ENCODE measurements at places on chromosomes 13 and 19.
A peak's percentile ranks its signal among the peaks of the same experiment; 100 is the strongest.

GRCh38 chr19:18440936-18441803 lies 3.2 kb upstream of the ISYNA1 start:
- no peak for DNase-seq

- DNase-seq, result no peak
Measured at GRCh38 chr13:28609926-28610325, 49.0 kb upstream of the POMP start.

DNA sequence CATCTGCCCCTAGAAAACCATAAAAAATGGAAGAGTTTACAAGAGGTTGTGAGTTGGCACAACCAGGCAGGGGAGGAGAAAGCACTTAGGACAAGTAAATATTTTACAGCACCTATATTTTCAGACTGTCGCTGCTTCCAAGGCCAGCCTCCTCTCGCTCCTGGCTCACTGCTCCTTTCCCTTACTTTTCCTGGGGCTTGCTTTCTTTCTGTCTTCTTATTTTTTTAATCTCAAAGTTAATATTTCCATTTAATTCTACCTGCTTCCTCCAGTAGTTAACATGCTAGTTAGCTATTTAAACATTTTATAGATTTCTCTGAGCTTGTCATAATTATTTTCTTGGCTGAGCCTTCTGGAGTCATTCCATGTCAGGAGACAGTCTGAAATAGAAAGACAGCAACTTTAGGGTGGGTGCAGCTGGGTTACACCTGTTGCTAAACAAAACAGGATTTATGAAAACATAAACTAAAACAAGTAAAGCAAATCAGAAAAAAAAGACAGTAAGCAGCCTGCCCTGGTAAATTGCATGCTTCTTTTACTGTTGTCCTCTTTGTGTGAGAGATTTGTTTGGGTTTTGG lies 330.1 kb downstream of the DLEU7 start:
- DNase-seq, result no peak

DNA sequence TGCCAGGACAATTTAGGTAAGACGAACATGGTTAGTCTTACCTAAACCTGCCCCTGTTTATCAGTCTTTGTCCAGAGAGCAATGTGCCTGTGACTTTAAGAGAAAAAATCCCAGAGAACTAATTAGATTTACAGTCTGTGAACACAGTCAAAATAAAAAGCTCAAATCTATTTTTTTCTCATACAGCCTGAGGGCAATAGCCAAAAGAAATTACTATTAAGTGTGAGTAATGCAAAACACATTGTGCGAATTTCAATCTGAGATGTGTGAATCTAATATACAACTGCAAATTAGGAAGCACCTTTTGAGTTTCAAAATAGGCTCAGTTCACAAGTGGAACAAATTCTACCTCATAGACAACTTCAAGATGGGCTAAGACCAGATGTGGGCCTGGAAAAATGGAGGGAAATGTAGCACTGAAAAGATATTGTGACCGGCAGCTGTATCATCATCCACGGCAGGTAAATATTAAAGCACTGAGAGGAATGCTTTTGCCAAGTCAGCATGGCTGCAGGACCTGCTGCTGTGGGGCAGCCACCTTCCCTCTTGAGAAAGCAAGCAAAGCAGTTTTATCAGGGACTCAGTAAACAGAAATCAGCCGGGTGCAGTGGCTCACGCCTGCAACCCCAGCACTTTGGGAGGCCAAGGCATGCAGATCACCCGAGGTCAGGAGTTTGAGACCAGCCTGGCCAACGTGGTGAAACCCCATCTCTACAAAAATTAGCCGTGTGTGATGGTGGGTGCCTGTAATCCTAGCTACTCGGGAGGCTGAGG lies 114.8 kb downstream of the KATNAL1 start:
- no peak for DNase-seq

DNA sequence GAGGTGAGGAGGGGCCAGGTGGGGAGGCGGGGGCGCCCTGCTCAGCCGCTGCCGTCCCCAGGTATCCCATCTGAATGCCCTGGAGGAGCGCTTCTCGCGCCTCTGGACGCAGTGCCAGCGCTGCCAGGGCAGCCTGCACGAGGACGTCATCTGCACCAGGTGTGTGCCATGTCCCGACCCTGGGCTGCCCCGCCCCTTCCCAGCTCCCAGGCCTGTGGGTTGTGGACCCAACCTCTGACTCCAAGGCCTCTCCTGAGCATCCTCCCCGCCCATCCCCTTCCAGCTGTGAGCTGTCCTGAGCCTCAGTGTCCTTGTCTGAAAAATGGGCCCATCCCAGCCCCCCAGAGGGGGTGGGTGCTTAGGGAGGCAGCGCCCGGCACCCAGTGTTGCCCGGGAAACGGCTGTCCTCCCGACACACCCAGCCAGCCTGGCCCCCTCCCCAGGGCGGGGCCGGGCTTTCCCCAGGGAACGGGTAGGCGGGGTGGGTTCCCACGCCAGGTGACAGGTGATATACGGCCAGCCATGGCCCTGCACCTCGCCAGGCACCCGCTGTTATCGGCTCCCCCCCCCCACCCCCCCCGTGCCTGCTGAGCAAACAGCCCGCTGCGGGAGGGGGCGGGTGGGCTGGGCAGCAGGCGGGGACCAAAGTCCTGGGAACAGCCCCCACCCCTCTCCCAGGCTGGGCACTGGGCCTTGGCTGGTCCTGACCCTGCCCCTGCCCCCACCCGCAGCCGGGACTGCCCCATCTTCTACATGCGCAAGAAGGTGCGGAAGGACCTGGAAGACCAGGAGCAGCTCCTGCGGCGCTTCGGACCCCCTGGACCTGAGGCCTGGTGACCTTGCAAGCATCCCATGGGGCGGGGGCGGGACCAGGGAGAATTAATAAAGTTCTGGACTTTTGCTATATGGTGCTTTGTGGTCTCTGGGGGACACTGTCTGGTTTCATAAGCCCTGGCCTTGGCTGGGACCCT lies 1.3 kb upstream of the SPIB start:
- DNase-seq, result no peak

DNA sequence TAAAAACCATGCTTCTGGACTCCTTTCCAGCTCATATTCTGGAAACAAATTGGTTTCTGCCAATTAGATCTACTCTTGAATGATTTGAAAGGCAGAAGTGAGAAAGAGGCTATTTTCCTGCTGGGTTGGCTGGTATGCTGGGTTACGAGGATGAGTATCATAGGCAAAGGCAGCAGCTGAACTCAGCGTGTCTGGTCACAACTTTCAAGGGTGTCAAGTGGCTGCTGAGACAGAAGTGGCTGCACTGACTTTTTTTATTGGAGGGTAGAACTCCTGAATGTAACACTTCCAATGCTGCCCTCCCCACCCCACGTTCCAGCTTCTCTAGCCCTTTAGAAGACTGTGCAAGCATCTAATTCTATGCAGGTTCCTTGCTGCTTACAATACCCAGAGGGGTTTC lies 8.3 kb upstream of the DZIP1 start:
- DNase-seq, result no peak

DNA sequence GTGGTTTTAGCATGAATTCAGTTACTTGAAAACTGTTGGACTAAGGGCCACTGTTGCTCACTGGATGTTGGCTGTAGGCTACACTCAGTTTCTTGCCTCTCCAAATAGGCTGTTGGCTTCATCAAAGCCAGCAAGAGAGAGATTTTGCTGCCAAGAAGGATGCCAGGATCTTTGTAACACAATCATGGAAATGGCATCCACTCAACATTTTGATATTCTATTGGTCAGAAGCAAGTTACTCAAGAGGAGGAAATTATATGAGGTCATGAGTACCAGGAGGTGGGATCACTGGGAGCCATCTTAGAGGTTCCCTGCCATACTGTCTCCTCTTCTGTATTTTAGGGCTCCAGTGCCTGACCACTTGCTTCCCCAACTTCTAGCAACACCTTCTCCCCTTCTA lies 30.6 kb downstream of the SYDE1 start:
- no peak for DNase-seq

GRCh38 chr19:58351990-58352755 lies 1.1 kb downstream of the A1BG start:
- no peak for DNase-seq

GRCh38 chr13:85486663-85487062 lies 312.6 kb downstream of the SLITRK6 start:
- no peak for DNase-seq

- DNase-seq, result peak; percentile 5
Measured at GRCh38 chr13:107650081-107650701, 565.1 kb downstream of the LIG4 start.

GRCh38 chr13:80157261-80157932 lies 183.5 kb downstream of the SPRY2 start:
- DNase-seq, result no peak

DNA sequence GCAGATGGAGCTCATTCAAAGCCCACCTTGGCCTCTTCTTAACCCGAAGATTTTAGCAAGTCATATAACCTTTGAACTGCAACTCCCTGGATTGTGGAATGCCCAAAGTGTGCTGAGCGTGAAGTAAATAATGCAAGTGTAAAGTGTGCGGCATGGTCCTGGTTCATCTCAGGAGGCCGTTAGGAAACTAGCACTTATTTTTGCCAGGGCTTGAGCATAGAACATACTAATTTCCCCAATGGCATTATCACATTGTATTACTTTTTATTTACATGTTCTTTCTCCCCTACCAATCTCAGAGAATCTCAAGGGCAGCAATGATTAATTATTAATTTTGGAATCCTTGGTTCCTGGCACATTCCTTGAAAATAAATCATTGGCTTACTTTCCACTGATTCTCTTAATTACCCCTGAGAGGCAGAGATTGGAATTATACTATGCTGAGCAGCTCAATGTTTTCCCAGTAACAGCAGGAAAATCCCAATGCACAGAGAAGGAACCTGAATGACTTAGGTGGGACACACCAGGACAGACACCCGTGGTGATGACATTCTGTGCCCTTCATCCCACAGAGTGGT lies 128.8 kb upstream of the GJB6 start:
- no peak for DNase-seq

DNA sequence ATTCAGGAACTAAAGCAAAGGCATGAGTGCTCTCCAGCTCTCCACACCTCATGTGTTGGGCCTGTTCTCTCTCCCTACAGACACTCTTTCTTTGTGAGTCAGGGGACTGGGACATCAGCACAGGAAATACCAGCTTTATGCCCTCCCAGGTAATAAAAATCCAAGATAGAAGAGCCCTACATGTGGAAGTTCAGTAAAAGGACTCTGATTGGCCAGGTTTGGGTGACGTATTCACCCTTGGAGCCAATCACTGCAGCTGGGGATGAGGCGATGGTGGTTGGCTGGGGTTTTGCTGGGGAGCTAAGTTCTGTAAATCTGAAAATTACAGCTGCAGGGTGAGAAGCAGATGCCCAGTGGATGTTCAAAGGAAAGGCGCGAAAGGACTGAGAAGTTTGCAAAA lies 32.5 kb downstream of the CCDC70 start:
- no peak for DNase-seq

DNA sequence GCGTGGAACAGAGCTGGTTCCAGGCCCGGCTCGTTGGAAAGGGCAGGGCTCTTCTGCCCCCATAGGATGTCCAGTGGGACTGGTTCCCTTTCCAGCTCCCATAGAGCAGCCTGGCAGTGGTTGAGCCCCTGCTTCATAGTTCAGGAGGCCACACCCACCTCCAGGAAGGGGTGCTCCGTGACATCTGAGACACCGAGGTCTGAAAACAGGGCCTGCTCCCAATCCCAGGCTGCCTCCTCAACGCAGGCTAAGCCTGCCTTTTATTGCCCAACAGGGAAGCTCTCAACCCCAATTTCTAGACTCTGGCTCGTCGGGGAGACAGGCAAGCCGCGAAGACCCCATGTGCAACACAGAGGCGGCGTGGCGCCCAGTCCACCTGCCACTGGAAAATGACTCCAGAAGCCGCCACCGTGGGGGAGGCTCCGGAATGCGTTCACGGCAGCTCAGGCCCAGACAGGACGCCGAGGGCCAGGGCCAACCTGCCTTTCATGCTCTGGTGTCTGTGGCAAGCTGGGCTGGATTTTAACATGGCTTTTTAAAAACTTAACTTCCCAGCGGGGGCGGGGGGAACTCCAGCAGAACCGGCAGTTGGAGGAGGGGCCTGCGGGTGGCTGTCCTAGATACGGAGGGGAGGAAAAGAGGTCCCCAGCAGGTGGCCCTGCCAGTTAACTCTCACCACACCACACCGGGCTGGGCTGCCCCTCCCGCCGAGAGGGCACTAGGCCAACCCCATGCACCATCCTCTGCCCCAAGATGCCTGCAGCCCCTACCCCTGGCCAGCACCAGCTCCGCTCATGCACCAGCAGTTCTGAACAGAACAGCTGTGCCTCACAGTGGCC lies 17.9 kb upstream of the TINCR start:
- DNase-seq, result no peak

GRCh38 chr13:112873851-112874750 lies 94.9 kb upstream of the MCF2L start:
- DNase-seq, result peak; percentile 32
